ENCODE measurements at places on chromosomes 12 and 14.

GRCh38 chr12:27057543-27057942 lies 24.8 kb downstream of the C12orf71 start:
- DNase-seq: no peak

GRCh38 chr12:78241446-78241845 lies 410.8 kb downstream of the NAV3 start:
- no peak for DNase-seq

DNA sequence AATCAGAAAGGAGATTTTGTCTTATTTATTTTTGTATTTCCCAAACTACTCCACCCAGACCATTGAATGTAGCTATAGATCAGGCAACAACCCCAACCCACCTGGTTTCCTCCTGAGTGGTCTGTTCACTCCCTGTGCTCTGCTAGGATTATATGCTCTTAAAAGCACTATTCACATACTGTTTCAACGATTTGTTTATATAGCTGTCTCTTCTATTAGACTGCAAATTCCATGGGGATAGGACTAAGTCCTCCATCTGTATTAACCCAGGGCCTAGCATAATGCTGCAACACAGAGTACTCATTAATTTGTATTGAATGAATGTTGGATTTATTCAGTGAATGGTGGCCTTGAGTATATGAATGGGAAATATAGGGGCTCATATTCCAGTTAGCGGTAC lies 307.6 kb downstream of the RAD51B start:
- no peak for DNase-seq

DNA sequence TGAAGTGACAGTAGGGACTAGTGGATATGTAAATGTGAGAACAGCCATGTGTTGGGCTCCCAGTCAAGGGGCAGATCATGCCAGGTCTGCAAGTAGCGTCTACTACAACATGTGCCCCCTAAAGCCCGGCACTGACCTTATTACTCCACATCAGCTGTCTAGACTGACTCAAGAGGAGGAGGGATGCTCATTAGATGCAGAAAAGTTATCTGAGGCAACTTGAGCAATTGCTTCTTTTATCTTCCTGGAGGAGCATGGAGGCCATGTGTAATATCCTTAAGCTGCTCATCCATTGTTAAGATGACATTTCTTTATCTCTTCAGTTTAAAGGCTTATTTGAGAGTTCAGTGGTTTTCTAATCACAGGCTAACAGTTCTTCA lies 404.7 kb upstream of the FLRT2 start:
- no peak for DNase-seq

- DNase-seq: no peak
Measured at GRCh38 chr12:52658196-52658595, 6.2 kb upstream of the KRT2 start.

DNA sequence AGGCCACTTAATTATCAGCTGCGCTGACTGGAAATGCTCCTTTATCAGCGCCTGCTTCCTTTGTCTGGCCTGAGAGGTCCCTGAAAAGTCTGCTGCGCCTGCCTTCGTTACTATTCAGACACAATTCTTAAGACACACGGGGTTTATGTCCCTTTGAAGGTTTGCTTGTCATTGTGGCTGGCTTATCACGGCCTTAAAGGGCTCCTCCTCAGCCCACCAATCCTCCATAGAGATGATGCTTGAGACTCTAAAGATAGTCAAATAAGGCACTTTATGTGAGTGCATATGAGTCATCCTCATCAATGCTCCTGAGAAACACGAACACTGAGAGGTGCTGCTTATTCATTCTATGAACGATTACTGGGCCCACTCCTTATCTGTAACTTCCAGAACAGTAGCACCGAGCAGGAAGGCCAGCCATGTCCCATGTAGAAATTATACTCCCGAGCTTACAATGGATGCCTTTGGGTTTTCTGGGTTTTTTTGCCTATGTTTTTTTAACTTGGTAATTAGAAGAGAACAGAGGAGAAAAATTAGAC lies 1268.2 kb upstream of the TMEM132C start:
- no peak for DNase-seq

DNA sequence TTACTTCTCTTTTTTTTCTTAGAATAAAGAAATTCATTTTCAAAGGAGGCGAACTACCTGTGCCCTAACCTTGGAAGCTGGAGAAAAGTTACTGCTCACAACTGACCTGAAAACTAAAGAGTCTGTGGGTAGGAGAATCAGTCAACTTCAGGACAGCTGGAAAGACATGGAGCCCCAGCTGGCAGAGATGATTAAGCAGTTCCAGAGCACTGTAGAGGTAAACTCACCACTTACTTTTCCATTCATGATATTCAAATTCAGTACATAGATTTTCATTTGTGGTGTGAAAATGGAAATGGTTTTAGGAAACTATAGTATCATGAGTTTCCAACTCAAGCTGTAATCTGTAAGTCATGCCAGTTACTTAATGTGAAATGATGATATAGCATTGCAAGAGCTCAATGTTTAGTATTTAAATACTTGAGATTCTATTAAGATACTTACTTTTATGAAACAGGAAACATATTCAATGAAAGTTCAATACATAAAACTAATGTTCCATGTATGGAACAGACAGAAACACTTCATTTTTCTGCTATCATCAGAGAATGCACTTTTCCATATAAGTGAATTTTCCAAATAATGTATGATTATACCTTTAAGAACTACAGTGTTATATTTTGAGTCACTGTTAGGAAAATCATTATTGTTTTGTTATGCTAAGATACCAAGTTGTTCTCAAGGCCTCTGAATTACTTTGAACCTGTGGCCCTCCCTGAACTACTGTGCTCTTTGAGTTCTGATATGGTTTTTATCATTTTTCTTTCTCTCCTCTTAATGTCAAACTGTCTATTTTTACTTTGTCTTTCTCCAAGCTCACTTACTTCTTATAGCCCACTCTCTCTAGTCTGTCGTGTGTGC lies 119.0 kb downstream of the ESR2 start:
- DNase-seq: no peak

GRCh38 chr14:31174433-31174832 lies 33.2 kb downstream of the HECTD1 start:
- no peak for DNase-seq

DNA sequence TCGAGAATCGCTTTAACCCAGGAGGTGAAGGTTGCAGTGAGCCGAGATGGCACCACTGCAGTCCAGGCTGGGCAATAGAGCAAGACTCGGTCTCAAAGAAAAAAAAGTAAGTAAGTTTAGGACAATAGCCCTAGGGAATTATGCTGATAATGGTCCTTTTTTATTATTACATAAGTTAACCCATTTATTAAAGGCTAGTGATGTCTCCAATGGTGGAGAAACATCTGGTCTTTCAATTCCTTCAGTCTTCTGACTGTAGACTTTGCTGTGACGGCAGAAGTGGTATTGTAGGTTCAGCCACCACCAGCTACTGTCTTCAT lies 27.4 kb downstream of the DDX47 start:
- no peak for DNase-seq

GRCh38 chr12:110906985-110907384 lies 13.4 kb downstream of the MYL2 start:
- DNase-seq: no peak

- DNase-seq: peak; percentile 93
Measured at GRCh38 chr12:2641207-2641606, 153.6 kb upstream of the FKBP4 start.

DNA sequence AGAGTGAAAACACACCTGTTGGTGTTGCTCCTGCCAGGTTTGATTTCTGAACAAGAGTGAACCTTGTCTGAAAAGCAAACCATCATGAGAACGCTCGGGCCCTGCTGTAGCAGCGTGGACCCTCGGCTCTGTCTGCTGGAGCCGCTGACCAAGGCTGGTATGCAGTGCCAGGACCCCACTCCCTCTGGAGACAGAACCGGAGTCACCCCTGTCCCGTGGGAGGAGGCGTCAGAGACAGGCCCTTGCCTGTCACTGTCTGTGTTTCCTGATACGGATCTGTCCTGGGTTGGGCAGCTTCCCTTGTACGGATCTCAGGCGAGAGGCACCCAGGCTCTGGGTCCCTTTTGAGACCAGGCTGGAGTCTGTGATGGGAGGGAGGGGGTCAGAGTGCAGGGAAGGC lies 111.6 kb downstream of the ADGRD1 start:
- DNase-seq: no peak

- DNase-seq: no peak
Measured at GRCh38 chr14:50610465-50610864, 50.5 kb downstream of the ATL1 start.

DNA sequence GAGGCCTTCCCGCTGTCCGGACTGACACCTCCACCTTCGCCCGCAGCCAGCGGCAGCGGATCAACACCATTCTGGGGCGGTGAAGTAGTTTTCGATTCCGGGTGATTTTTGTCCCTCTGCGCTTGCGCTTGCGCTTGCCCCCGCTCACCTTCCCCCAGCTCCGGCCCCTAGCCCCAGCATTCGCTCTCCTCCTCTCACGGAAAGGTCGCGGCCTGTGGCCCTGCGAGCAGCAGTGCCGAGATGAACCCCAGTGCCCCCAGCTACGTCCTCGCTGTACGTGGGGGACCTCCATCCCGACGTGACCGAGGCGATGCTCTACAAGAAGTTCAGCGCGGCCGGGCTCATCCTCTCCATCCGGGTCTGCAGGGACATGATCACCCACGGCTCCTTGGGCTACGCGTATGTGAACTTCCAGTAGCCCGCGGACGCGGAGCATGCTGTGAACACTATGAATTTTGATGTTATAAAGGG lies 22.7 kb upstream of the SRGAP1 start:
- DNase-seq: no peak

DNA sequence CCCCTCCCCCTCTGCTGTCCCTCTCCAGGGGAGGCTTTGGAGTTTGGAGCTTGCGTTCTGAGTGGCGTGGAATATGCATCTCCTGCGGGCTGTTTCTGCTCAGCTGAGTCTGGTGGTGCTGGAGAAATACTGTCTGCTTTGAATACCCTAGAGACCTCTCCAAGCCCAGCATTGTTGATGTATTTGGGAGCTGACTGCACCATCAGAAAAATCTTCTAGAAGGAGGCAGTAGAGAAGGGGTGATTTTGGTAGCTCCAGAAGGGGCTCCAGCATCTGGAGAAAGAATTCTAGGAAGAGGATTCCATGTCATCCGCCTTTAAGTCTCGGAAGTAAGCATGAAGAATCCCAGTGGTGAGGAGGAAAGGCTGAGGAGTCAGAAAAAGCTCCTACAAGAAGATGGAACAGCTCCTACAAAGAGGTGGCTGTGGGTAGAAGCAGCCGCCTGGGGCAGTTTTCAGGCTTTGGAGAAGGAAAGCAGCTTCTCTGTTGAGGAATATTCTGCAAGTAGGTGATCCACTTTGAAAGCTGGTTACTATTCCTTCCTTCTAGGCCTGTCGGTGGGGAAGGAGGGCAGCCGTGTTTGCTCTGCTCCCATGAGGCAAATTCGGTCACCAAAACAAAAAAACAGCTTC lies 9.7 kb downstream of the MLXIP start:
- DNase-seq: no peak

- DNase-seq: peak; percentile 60
Measured at GRCh38 chr12:13000925-13001774, 1.1 kb upstream of the HEBP1 start.

- no peak for DNase-seq
Measured at GRCh38 chr14:39939023-39939422, 506.8 kb upstream of the FBXO33 start.

- DNase-seq: no peak
Measured at GRCh38 chr12:76922866-76923265, 44.0 kb upstream of the CSRP2 start.

DNA sequence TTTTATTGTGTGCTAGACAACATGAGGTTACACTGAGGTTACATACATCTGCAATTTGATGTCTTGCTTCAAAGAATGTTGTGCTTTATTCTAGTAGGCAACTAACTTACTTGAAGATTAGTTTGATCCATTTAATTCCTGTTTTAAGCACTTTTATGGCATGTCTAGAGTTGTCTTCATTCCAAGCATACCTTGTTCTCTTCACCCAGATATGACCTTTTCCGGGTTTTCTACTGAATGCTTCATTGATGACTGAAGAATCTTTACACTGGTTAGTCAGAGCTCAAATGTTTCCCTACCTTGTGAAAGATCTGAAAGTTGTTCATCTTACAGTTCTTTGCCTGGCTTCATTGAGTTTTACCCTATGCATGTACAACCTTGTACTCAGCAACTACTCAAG lies 274.0 kb upstream of the KITLG start:
- DNase-seq: no peak

DNA sequence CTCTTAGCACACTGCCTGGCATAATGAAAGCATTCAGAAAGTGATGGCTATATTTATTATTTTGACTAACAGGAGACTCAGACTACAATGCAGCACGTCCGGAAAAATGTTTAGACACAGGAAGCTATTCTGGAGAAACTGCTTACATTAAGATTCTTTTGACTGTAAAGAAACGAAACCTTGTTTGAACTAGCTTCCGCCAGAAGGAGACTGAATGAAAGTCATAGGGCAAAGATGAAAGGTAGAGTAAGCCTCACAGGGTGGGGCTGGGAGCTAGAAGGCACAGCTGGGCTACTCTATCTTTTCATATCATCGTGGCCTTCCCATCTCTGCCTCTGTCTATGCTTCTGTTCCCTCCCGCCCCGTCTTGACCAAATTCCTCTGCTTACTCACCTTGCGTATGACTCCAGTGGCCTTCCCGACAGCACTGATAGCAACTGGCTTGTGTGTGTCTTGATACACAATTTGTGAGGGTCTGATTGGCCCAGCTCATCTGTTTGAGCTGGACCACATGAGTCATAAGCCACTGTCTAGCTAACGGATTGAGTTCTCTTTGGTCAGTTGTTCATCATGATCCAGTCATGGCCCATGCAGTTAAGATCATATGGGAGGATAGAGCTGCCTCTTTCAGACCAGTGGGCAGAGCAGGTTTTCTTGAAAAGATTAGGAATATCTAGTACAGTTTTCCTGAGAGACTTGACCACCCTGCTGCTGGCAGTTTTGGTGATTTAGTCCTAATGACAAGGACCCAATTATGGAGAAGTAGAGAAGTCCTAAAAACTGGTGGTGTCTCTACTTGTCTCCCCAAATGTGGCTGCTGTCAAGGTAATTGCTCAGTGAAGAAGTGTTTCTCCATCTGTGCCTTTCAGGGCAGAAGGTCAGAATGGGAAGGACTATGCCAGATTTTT lies 151.5 kb upstream of the SLC38A2 start:
- DNase-seq: peak; percentile 98

DNA sequence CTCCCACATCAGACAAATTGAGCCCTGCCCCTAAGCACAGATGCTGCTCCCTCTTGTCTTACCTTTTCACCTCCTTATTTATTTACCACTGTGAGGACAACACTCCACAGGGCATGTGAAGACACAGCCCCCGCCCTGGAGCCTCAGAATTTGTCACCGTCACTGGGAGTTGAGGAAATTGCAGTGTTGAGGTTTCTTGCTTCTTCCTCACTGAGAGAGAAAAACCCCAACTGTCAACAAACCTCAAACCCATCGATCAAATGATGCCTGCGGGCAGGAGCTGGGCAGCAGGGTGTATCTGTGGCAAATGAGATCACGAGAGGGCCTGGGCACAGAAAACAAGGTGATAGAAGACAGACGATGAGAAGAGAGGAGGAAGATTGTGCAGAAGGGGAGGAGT lies 30.5 kb upstream of the PLEKHG3 start:
- no peak for DNase-seq

DNA sequence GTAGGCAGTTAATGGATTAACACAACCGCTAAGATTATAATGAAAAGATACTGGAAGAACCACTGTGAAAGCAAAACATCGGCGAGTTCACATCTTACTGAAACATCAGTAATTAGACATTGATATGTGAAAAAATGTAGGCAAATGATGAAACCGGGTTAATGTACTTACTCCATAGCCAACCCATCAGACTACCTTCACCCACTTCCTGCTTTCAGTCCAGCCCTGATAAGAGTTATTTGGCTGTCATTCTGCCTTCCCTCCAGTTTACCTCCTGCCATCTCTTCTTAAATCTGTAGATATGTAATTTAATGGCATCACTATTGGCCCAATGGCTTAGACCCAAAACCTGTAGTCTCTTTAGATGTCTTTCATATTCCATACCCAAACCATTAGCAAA lies 46.0 kb upstream of the LGR5 start:
- no peak for DNase-seq
